Activated CD4-positive, alpha-beta memory T cell treated with anti-CD3 and anti-CD28 coated beads, Interleukin-2, amount 10 ng/mL, durations not matched to agents 7 days and 5 days (primary cell): ENCODE measurements at places on chromosomes 4 and X.

GRCh38 chr4:2824836-2825381, 18.7 kb upstream of the ADD1 start:
- DNase-seq: no peak

DNA sequence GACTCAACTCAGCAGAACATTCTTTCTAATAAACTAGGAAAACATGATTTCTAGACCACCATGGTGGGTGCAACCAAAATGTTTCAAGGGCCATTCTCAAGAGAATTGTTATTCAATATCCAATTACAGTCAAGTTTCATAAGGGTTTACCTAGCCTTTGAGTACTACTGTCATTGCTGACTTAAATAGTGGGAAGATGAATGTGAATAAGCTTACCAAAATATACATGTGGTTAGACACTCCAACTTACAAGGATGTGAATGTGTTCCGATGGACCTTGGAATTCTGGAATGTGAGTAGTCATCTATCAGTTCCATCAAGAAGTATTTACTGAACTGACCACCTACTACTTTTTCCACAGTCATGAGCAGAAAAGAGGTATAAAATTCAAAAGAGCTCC, 16.9 kb downstream of the SH3RF1 start:
- DNase-seq: no peak

- DNase-seq: no peak
Observed at GRCh38 chrX:42117318-42117717, 194.0 kb upstream of the CASK start.

DNA sequence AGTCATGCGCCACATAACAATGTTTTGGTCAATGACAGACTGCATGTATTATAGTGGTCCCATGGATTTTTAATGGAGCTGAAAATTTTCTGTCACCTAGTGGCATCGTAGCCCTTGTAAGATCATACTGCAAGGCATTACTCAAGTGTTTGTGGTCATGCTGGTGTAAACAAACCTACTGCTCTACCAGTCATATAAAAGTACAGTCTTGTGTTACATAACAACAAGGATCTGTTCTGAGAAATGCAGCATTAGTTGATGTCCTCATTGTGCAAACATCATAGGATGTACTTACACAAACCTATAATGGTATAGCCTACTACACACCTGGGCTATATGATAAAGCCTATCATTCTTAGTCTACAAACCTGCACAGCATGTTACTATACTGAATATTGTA, 34.6 kb downstream of the COX18 start:
- no peak for DNase-seq

DNA sequence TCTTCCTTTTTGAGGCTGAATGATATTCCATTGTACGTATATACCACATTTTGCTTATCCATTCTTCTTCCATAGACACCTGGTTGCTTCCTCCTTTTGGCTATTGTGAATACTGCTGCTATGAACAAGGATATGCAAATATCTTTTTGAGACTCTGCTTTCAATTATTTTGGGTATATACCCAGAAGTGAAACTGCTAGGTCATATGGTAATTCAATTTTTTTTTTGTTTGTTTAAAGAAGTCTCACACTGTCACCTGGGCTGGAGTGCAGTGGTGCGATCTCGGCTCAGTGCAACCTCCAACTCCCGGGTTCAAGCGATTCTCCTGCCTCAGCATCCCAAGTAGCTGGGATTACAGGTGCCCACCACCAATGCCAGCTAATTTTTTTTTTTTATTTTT, 75.3 kb downstream of the METTL14 start:
- no peak for DNase-seq
